ENCODE measurements at places on chromosomes 6 and 20.

DNA sequence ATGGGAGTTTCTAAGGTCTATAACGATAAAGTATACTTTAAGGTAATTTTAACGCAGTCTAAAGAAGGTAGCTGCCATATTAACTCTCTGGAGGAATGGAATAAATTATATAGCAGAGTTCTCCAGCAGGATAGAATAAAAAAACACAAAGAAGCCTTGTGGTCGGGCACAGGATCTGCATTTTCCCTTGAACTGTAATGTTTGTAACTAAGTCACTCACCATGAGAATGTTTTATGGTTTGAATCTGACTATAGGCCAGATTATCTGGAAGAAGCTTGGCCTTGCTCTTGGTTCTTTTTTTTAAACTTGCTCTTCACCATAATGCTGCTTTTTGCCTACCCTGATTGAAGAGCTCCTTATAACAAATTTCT, 238.8 kb upstream of the NOX3 start:
- DNase-seq, result no peak
- no peaks in the 10 kb centered on the region for H3K36me3 ChIP-seq
- no peak overlapping the region for H3K27ac ChIP-seq
- H3K4me3 ChIP-seq, result no peak overlapping the region

- H3K27me3 ChIP-seq, result peaks cover 32% of the 10 kb centered on the region
- H3K36me3 ChIP-seq, result no peaks in the 10 kb centered on the region
- H3K4me3 ChIP-seq, result no peak overlapping the region
These were observed 68.1 kb upstream of the TXNDC5 start for GRCh38 chr6:7978736-7979135.

DNA sequence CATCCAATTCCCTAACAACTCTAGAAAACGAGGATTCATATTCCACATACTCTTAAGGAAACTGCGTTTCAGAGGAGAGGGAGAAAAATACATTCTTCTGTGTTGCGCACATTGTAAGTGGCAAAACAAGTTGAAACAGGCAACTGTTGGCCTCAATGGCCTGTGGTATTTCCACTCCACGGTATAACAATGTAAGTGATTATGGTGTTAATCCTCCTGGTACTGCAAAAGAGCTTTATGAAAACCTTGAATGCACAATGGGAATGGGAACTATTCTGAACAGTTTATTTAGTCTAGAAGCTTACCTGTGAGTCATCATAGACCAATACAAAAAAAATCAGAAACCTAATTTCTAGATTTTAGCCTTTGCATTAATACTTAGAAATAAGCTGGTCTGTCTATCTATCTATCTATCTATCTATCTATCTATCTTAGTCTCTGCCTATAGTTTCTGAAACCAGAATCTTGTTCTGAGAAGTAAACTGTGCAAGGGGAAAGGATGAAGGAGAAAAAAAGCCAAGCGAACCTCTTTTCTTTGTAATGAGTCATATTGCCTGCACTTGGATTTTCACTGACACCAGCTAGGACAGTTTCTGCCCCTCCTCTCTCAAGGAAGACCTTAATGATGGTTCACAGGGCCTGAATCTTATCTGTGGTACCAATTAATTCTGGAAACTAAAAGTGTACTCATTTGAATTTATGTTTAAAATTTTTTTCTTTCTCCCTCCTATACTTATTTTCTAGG, 101.5 kb downstream of the RNF144B start:
- H3K4me3 ChIP-seq, result no peak overlapping the region
- H3K27ac ChIP-seq, result no peak overlapping the region
- peaks cover 11% of the 10 kb centered on the region for H3K4me1 ChIP-seq
- no peak for DNase-seq

DNA sequence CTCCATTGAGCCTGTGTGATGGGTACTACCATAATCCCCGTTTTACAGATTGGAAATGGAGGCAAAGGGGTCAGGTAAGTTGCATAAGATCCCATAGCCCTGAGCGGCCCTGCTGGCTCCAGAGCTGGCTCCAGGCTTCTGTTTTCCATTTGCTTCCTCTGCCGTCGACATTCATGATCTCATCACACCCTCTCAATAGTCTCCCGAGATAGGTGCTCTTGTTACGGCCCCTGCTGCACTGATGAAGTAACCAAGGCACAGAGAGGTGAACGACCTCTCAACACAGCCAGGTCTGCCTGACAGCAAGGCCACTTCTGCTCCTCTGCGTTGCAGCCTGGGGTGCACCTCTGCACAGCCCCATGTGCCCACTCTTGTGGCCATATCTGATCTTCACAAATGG, 16.9 kb downstream of the CDH22 start:
- H3K36me3 ChIP-seq, result no peaks in the 10 kb centered on the region
- H3K4me1 ChIP-seq, result no peaks in the 10 kb centered on the region
- H3K4me3 ChIP-seq, result no peak overlapping the region
- H3K27me3 ChIP-seq, result peaks cover 31% of the 10 kb centered on the region

- H3K4me1 ChIP-seq, result peaks cover 86% of the 10 kb centered on the region
- peak; percentile 88 for DNase-seq
- H3K4me3 ChIP-seq, result peak overlapping the region; percentile 71
- H3K36me3 ChIP-seq, result peaks cover 58% of the 10 kb centered on the region
These were observed 37.1 kb downstream of the PPP1R16B start for GRCh38 chr20:38842558-38842981.

- no peak for DNase-seq
- no peaks in the 10 kb centered on the region for H3K27me3 ChIP-seq
- H3K4me1 ChIP-seq, result peaks cover 32% of the 10 kb centered on the region
- peak overlapping the region; percentile 80 for H3K4me3 ChIP-seq
- peak overlapping the region; percentile 3 for H3K27ac ChIP-seq
These were observed 20.3 kb upstream of the ABT1 start for GRCh38 chr6:26576407-26576843.

- no peaks in the 10 kb centered on the region for H3K27me3 ChIP-seq
- H3K4me3 ChIP-seq, result no peak overlapping the region
- no peak for DNase-seq
- no peaks in the 10 kb centered on the region for H3K4me1 ChIP-seq
- H3K36me3 ChIP-seq, result no peaks in the 10 kb centered on the region
These were observed 182.2 kb downstream of the COL12A1 start for GRCh38 chr6:75023634-75024033.

DNA sequence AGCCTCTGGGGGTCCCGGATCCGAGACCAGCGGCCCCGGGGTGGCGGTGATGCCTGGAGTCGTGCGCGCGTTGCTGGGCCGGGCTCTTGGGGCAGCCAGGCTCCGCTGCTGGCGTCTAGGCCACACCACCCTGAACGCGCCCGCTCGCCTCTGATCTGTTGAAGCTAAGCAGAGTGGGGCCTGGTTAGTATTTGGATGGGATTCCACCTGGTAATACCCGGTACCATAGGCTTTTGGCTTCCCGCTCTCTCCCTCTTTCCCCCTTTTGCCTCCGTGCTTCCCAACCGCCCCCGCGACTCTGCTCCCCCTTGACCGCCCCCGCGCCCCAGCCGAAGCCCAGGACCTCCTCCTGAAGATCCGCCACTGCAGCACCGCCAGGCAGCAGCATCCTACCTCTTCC, 1383.5 kb upstream of the DEFB115 start:
- no peak overlapping the region for H3K27ac ChIP-seq
- no peaks in the 10 kb centered on the region for H3K27me3 ChIP-seq
- H3K4me3 ChIP-seq, result no peak overlapping the region
- peaks cover 1% of the 10 kb centered on the region for H3K36me3 ChIP-seq

GRCh38 chr20:33561692-33562601, 72.1 kb downstream of the CBFA2T2 start:
- H3K4me1 ChIP-seq, result peaks cover 1% of the 10 kb centered on the region
- peaks cover 8% of the 10 kb centered on the region for H3K36me3 ChIP-seq
- no peak overlapping the region for H3K27ac ChIP-seq
- H3K27me3 ChIP-seq, result no peaks in the 10 kb centered on the region
- DNase-seq, result no peak

DNA sequence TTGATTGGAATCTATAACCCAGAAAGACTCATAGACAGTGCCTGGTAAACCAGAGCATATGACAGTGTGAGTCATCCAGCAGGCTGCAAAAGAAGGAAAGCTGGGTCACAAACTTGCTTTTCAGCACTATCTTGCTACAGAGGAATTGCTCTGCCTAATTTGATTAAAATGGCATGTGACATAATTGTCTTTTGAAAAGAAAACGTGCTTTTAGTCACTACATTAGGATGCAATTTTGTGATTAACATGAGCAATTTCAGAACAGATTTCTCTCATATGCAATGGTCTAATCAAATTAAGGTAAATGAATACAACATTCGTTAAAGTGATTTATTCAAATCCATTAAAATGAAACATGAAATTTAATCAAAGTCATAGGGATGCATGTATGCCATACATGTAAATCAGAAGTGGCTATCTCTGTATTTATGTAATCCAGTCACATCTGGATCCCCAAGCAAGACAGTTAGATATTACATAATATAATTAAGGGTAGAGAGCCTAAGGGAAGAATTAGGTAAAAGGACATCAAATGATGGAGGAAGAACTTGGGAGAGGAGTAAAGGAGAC, 400.0 kb upstream of the HTR1E start:
- no peaks in the 10 kb centered on the region for H3K36me3 ChIP-seq
- no peaks in the 10 kb centered on the region for H3K4me1 ChIP-seq
- no peaks in the 10 kb centered on the region for H3K27me3 ChIP-seq
- H3K4me3 ChIP-seq, result no peak overlapping the region
- H3K27ac ChIP-seq, result no peak overlapping the region

- H3K36me3 ChIP-seq, result no peaks in the 10 kb centered on the region
- peaks cover 48% of the 10 kb centered on the region for H3K4me1 ChIP-seq
- H3K4me3 ChIP-seq, result no peak overlapping the region
- no peak for DNase-seq
- no peaks in the 10 kb centered on the region for H3K27me3 ChIP-seq
- peak overlapping the region; percentile 9 for H3K27ac ChIP-seq
These were observed 33.2 kb upstream of the MYB start for GRCh38 chr6:135147637-135148592.

DNA sequence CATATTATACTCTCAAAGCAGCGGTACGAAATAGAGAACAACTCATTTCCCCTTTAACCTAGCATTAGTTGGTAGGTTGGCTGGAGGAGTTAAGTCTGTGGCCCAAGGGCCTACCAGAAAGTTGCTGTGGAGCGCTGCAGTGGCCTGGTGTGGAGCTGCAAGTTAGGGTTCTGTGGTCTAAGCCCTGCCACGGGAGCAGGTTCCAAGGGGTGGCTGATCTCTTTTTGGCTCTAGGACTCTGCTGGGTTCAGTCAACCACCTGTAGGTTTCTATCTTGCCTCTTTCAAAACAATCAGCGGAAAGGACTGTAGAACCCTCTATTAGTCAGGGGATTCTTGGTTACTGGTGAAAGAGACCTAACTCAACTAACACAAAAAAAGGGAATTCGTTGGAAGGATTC, 54.5 kb upstream of the TULP4 start:
- no peak overlapping the region for H3K4me3 ChIP-seq
- no peak overlapping the region for H3K27ac ChIP-seq
- H3K36me3 ChIP-seq, result no peaks in the 10 kb centered on the region
- DNase-seq, result no peak
- no peaks in the 10 kb centered on the region for H3K27me3 ChIP-seq

DNA sequence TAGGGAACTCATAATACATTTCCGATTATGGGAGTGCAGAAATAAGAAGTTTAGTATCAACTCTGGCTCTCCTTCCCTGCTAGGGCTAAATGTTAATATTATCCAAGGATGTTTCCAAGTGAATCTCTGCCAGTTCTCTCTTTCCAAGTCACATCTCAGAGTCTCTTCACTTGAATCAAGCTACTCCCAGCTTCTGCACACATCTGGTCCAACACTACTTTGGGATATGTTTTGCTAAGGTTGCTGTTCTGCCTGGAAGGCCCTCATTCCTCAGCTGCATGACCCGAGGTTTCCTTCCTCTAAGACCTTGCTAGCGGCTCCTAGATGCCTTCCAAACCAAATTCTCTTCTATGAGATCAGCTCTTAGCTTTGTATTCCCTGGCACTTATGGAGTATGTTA, 331.8 kb downstream of the GJA1 start:
- peaks cover 4% of the 10 kb centered on the region for H3K4me1 ChIP-seq
- H3K27ac ChIP-seq, result no peak overlapping the region
- no peak for DNase-seq
- no peaks in the 10 kb centered on the region for H3K36me3 ChIP-seq
- H3K4me3 ChIP-seq, result no peak overlapping the region

- no peaks in the 10 kb centered on the region for H3K36me3 ChIP-seq
- peaks cover 7% of the 10 kb centered on the region for H3K4me1 ChIP-seq
- H3K4me3 ChIP-seq, result no peak overlapping the region
- DNase-seq, result no peak
- no peaks in the 10 kb centered on the region for H3K27me3 ChIP-seq
- H3K27ac ChIP-seq, result no peak overlapping the region
These were observed 87.7 kb downstream of the SGK1 start for GRCh38 chr6:134230087-134230700.

- H3K4me3 ChIP-seq, result no peak overlapping the region
- H3K36me3 ChIP-seq, result peaks cover 10% of the 10 kb centered on the region
- no peak overlapping the region for H3K27ac ChIP-seq
- no peaks in the 10 kb centered on the region for H3K4me1 ChIP-seq
- H3K27me3 ChIP-seq, result no peaks in the 10 kb centered on the region
- no peak for DNase-seq
These were observed 20.4 kb downstream of the PROCR start for GRCh38 chr20:35192118-35192872.

- no peak overlapping the region for H3K4me3 ChIP-seq
- no peak for DNase-seq
- H3K4me1 ChIP-seq, result no peaks in the 10 kb centered on the region
- H3K27ac ChIP-seq, result no peak overlapping the region
- H3K36me3 ChIP-seq, result no peaks in the 10 kb centered on the region
- peaks cover 23% of the 10 kb centered on the region for H3K27me3 ChIP-seq
These were observed 28.7 kb upstream of the PMEPA1 start for GRCh38 chr20:57738484-57738883.

- no peaks in the 10 kb centered on the region for H3K36me3 ChIP-seq
- no peaks in the 10 kb centered on the region for H3K27me3 ChIP-seq
- DNase-seq, result no peak
- no peak overlapping the region for H3K4me3 ChIP-seq
- H3K27ac ChIP-seq, result no peak overlapping the region
- no peaks in the 10 kb centered on the region for H3K4me1 ChIP-seq
These were observed 509.9 kb upstream of the ID4 start for GRCh38 chr6:19327241-19327640.

GRCh38 chr20:415820-416322, 7.8 kb downstream of the RBCK1 start:
- H3K27me3 ChIP-seq, result no peaks in the 10 kb centered on the region
- no peak overlapping the region for H3K27ac ChIP-seq
- peaks cover 32% of the 10 kb centered on the region for H3K4me1 ChIP-seq
- no peak for DNase-seq

DNA sequence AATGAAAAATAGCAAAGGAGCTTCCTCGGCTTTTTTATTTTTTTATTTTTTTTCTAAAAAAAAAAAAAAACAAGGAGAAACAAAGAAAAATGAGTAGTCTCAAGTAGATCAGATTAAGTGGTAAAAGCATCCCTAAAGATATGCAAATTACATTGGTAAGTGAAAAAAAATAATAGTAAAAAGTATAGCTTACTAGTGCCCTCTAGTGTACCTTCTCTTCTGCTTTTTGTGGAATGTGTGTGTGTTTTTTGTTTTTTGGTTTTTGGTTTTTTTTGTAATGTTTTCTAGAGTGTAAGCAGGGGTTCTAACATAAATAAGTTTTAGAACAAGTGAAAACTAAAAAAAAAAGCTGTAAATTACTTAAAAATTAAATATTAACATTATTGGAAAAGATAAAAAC, 1062.0 kb downstream of the HACE1 start:
- no peaks in the 10 kb centered on the region for H3K27me3 ChIP-seq
- no peak overlapping the region for H3K27ac ChIP-seq
- no peaks in the 10 kb centered on the region for H3K4me1 ChIP-seq
- no peak for DNase-seq

GRCh38 chr6:39228992-39229767, at the start of gene KCNK5:
TSS of gene KCNK5 (minus strand) at chr6:39229475. CDS start at chr6:39229111, 364 bp downstream.
- peaks cover 20% of the 10 kb centered on the region for H3K36me3 ChIP-seq
- peak within 1 kb of the TSS; percentile 88 for H3K27ac ChIP-seq
- H3K27me3 ChIP-seq, result no peaks in the 10 kb centered on the region
- peak within 1 kb of the TSS; percentile 78 for H3K4me3 ChIP-seq
- peak; percentile 93 for DNase-seq
- H3K4me1 ChIP-seq, result peaks cover 39% of the 10 kb centered on the region

Measured in activated CD4-positive, alpha-beta memory T cell treated with anti-CD3 and anti-CD28 coated beads for 36 hours (primary cell).